ENCODE measurements at places on chromosomes 2 and 18.

- DNase-seq = no peak
Observed at GRCh38 chr2:85804583-85804982, 50.8 kb downstream of the ATOH8 start.

- no peak for DNase-seq
Observed at GRCh38 chr2:6443061-6443823, 422.5 kb downstream of the CMPK2 start.

GRCh38 chr18:56148373-56148772 is 490.0 kb downstream of the TXNL1 start:
- peak; percentile 64 for DNase-seq

DNA sequence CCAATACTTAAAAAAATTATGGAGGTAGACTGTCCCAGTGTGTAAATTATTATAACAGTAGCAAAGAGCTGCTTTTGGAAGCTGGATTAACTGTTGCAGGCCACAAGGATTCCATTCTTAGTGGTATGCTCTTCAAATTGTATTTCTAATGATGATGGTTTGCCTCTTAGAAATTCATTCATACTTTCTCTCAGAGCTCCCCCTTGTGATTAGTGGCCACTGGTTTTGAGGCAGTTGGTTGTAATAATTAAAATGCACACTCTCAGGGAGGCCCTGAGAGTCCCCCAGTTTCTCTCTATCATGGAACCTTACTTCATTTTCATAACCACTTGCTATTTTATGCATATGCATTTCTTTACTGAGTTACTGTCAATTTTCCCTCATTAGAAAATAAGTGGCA is 122.5 kb downstream of the PLA2R1 start:
- peak; percentile 16 for DNase-seq

- DNase-seq = peak; percentile 28
Observed at GRCh38 chr18:47215554-47216138, 35.8 kb downstream of the SKOR2 start.

GRCh38 chr2:53356291-53356905 is 411.2 kb upstream of the CHAC2 start:
- DNase-seq = no peak

DNA sequence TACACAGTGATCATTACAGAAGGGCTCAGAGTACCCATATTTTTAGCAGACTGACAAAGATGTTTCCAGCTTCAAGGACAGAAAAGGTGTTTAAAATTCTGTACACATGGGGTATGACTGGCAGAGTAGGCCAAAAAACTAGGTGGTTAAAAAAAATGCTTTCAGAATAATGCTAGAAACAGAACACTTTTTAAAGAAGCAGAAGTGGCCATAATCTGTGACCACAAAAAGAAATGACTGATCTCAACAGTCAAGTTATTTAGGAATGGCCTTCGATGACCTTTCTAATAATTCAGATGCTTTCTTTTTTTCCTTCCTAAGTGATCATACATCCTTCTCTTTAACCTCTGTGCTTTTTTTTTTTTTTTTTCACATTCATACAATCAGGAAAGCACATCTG is 4.1 kb upstream of the AQP4 start:
- no peak for DNase-seq

- peak; percentile 75 for DNase-seq
Observed at GRCh38 chr2:32864334-32865111, 82.2 kb upstream of the LTBP1 start.

- DNase-seq = no peak
Observed at GRCh38 chr18:31206787-31207381, 44.2 kb upstream of the DSC1 start.

DNA sequence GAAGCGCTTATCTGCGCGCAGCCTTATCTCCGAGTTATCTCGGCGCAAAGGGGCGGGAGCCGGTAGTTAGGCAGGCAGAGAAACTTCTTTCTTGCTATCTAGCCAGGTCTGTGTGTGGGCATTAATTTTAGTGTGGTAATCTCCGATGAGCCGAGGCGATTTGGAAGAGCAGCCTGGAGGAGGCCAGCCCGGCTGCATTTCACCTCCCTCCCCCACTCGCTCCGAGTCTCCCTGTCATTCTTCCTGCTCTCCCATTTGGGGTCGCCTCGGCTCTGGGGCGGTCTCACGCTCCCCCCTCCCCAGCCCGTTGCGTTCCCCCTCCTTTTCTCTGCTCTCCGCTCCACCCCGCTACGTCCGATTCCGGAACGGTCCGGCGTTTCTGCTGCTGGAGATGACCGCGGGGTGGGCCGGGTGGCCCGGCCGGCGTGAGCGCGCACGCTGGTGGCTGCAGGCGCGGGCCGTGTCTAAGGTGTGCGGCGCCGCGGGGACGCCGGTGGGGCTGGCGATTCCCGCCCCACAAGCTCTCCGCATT is 566 bp downstream of the GATA6 start:
- DNase-seq = peak; percentile 59

DNA sequence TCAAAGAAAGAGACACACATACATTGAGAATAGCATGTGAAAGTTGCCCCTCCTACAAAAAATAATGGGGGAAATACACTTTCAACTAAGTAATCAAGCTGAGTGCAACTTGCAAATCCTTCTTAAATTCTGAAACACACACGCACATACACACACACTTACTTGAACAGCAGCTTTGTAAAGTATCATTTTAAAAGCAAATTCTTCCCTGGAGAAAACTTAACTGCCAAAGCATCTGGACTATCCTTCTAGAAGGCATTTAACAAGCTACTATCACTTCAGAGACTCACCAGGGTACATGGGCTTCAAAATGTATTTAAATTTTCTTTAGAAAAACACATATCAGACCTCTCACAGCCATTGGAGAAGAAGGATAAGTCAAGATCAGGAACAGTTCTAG is 15.3 kb downstream of the GAREM1 start:
- DNase-seq = no peak

DNA sequence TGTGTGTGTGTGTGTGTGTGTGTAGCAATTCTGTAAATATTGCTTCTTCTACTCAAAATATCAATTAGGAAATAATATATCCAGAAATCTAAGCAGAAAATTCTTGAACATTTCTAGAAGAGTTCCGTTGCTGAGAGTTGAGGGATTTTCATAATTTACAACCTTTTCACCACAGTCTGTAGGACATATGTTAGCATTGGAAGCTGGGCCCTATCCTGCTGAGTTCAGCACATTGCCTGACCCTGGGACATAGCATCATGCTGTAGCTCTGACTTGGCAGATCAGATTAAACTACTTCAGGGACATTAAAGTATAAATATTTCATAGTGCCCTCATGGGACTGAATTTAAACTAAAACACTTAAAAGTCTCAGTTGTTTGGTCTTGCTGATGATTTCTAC is 129.2 kb upstream of the KCNH7 start:
- no peak for DNase-seq

DNA sequence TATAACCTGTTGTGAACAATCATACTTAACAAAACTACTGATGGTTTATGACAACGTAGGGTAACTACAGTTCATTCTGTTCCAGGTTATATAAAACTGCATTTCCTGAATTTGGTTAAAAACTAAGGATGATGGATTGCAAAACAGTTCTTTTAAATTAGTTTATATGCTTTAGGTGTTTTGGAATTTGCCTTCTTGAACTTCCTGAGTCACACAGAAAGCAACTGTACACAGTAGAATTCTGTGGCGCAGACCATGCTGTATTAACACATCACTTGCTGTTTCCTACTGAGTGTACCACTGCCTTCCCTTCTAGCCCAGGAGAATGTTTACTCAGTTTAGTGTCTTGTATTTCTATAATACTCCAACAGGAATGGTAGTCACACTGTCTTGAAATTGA is 19.4 kb downstream of the ITGB1BP1 start:
- DNase-seq = no peak

DNA sequence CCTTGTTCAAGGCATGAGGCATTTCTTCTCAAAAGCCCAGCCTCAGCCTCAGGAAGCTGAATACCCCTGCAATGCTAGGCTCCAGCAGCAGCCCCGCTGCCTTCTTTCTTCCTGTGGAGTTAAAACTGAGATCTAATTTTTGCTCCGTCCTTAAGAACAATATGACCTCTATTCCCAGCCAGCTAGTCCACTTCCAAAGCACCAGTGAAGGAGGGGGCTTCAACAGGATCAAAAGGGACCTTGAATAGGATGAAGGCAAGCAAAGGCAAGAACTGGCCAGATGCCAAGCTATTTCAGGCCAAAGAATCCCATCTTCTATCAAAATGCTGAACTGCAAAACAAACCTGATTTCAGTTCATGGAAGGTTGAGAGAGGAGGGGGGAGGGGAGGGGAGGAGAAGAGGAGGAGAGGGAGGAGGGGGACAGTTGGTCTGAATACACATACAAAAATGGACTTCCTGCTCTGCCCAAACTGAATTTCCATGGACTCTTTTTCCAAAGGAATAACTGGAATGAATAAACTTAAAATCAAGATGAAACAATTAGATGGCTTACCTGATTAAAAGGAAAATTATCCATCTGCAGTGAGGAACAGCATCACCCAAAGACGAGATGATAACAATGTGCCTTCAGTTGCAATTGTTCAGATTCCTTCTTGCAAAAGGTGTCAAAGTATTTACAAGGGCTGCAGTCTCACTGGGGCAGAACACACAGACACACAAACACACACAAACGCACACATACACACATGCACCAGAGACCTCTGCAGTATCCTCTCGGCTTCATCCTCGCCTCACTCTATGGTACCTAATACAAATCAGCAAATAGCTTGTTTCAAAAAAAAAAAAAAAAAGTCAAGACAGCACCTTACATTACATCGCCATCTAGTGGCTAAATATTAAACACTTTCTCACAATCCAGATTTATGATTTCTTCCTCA is at the start of gene SCN1A:
Gene SCN1A (minus strand): TSS at position 804 of the 939 bp plus-strand sequence. CDS start 54,399 bp downstream, outside the sequence.
- peak; percentile 5 for DNase-seq

DNA sequence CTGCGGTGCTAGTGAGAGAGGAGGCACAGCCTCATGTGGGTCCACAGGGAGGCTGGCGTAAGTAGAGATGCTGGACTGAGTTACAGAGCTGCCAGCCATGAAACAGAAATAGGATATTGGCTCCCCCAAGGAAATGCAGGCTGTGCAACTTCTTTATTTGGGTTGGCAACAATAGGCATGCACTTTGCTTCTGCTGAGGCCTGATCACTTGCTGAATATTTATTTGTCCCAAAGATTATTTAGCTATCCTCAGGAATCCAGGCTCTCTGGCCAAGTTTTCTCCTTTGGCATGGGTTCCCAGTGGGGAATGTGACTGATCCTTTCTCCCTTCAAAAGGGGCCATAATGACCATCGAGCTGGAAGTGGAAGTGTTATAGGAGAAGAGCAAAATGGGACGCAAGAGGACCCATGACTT is 60.0 kb downstream of the MAPK4 start:
- DNase-seq = no peak

DNA sequence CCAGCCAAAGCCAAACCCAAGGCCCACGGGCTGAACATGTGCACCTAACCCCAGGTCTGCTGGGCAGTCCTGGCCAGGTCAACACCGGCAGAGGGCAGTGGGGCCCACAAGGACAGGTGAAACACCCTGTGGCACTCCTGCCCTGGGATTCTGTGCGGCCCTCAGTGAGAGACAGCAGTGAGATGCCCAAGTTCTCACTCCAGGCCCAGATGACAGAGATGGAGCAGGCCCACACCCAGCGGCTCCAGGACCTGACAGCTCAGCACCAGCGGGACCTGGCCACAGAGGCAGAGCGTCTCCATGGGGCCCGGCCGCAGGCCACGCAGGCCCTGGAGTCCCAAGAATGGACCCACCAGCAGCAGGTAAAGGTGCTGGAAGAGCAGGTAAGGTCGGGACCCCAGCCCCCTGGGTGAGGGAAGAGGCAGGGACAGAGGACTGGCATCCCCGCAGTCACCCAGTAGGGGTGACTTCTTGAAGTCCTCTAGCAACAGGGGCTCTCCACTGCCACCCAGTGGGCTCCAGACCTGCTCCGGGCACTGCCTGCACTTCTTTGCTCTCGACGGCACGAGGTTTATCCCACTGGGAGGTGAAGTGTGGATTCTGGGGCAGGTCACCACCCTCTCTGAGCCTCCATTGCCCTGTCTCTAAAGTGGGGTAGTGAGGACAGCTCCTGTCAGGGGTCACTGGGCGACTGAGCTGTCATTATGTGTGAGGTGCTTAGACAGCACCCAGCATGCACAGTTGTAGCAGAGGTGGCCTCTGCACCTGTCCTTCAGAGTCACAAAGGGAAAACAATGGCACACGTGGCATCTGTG is 8.8 kb upstream of the SNED1 start:
- DNase-seq = peak; percentile 35

GRCh38 chr2:38407111-38407682 is 30.1 kb upstream of the ATL2 start:
- no peak for DNase-seq

GRCh38 chr2:217199255-217199630 is 339.4 kb upstream of the TNP1 start:
- DNase-seq = no peak

DNA sequence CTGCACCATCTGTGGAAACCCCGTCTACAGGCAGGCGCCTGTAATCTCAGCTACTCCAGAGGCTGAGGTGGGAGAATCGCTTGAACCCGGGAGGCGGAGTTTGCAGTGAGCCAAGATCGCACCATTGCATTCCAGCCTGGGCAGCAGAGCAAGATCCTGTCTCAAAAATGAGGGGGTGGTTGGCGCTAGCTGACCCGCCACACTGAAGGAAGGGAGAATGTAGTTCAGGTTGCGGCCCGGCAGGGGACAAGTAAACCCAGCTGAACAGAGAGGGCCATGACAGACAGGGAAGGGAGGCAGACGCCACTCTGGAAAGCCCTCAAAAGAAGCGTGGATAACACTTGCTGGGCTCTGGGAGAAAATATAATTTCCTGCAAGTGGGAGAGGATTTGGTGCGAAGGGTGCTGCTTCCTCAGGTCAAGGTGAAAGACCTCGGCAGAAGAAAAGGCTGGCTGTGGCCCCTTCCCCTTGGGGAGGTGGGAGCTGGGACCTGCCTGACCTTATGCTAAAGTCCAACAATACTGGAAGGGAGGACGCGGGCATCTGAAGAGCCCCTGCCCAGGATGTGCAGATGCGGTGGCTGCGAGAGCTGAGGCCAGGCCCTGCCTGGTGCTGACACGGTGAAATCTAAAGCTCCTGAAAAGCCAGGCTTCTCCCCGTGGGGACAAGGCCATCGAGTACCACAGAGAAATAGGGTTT is 3.7 kb upstream of the SFT2D3 start:
- DNase-seq = no peak

- no peak for DNase-seq
Observed at GRCh38 chr2:27160191-27160590, 11.4 kb downstream of the TCF23 start.

DNA sequence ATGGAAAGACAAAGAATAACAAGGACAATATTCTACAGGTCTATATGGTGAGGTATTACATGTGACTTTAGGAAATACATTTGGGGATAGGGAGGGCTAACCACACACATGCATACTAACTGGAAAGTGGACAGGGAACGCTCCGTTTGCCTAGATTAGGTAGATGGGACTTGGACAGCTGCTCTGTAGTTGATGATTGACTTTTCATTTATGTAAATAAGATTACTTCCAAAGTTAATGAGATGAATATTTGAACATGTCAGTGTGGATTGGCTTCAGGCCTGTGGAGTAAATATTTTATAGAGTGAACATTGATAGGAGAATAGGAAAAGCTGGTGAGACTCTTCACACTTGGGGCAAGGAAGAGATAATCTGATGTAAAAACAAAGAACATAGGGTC is 142.0 kb downstream of the NCK2 start:
- no peak for DNase-seq

- DNase-seq = no peak
Observed at GRCh38 chr2:100948942-100949811, 52.9 kb upstream of the RPL31 start.

Measured in hepatic stellate cell (primary cell).